Fibroblast of upper back skin (primary cell): ENCODE measurements at places on chromosomes 5 and 9.

DNA sequence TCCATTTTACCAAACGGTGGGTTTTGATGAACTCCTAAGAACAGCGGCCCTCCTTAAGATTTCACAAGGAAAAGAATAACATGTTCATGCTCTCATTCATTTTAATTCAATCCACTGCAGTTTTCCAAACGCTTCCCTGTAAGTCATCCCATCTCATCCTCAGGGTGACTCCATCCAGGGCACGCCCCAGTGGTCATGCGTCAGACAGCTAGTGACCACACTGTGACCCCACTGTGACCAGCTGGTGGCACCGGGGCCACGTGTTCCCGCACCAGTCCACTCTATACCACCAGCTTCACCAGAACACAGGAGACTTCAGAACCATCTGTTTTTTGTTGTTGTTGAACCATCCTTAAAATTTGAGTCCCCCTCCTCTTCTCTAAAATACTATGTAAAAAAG lies 14.3 kb downstream of the ATPSCKMT start:
- DNase-seq: no peak

DNA sequence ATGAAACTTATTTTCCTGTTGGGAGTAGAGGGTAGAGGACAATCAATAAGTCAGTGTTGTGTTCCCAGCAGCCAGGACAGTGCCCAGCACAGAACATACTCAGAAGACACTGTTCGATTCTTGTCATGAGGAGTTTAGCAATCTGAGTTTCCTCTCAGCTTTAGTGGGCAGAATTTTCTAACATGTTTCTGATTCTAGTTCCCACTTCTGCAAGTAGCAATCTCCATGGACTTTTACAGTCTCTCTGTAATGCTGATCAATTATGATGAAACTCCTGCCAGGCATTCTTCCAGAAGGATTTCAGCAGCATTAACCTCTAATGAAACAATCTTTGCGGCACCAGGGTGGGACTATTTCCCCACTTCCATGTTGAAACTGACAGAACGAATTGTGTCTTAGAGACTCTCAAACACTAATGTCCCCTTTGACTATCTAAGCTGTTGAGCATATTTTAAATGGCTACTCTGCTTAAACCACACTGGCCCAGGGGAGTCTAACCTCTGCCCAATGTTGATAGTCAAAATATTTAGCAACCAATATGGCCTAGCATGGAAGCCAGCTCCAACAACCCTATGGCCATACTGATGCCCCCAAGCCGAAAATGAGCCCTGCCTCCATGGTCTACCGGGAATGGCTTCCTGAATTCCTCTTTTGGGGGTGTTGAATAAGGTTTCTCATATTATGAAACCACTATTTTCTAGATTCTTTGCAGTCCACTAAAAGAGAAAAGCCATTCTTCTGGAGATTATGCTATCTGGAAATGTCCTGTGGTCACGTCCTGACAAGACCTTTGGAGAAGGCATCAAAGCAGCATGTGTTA lies 484.3 kb downstream of the BNC2 start:
- peak; percentile 91 for DNase-seq

DNA sequence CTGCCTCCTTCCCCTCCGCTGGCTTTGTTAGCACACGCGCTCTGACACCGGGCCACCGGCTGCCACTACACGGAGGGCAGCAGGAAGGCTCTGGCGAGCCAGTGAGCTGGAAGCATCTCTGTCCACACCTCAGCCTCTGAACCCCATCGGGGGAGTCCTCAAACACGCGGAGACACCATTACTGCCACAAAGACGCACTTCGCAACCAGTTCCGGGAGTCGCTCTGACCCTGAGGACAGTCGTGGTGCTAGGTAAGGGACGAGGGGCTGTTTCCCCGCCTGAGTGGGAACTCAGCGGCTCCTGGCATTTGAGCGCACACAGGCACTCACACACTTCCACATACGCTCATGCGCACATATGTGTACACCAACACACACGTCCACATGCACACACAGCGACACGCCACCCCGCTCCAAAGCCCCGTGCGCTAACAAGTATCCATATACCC lies 160.0 kb downstream of the C9orf152 start:
- DNase-seq: no peak

GRCh38 chr9:136402067-136402466 lies 2.1 kb upstream of the SNAPC4 start:
- no peak for DNase-seq

GRCh38 chr5:146595088-146595487 lies 79.1 kb upstream of the GPR151 start:
- DNase-seq: no peak

DNA sequence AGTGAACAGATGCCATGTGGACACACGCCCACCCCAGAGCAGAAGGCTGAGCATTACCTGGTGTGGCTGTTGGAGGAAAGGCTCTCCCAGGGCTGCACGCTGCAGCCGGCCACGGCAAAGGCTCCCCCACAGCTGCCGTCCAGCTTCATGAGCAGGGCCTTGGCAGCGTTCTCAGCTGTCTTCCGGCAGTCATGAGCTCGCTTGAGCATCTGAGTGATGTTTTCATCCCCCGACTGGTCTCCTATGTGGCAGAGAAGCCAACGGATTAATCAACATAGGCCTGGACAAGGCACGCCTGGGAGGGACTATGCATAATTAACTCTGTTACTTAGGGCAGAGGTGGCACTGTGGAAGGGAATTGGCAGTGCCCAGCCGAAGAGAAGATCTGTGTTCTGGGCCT lies 87.3 kb downstream of the DCP2 start:
- no peak for DNase-seq

DNA sequence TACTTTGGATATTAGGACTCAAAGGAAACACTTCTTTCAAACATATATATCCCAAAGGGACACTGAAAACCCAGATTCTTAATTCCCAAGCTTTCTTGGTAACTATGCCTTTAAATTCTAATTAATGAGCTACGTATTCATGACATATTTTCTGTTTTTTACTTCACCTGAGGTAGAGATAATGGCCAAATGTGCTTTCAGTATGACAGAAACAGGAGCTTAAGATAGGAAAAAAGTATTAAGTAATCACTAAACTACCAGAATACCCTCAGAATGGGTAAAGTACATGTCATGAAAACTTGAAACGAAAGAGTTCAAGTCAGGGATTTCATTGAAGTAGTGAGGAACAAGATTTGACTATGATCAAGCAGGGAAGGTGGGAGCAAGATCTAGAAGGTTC lies 478.5 kb downstream of the AGTPBP1 start:
- DNase-seq: no peak

- no peak for DNase-seq
Observed at GRCh38 chr5:68749077-68749476, 344.7 kb upstream of the SLC30A5 start.

DNA sequence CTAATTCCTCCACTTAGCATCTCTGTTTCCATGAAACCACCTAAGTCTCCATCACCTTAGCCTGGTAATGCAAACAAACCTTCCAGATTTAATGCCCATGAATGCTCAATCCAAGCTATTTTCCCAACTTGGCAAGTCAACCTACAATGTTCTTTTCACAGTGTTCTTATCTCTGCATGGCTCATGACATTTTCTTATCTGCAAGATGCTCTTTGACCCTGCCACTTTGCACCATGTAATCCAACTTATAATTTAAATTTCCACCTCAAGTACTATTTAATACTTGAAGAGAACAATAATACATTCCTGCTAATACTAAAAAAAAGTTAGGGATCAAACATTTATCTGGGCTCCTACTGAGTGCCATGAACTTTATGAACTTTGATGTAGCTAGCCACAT lies 164.3 kb downstream of the TMEM232 start:
- no peak for DNase-seq

DNA sequence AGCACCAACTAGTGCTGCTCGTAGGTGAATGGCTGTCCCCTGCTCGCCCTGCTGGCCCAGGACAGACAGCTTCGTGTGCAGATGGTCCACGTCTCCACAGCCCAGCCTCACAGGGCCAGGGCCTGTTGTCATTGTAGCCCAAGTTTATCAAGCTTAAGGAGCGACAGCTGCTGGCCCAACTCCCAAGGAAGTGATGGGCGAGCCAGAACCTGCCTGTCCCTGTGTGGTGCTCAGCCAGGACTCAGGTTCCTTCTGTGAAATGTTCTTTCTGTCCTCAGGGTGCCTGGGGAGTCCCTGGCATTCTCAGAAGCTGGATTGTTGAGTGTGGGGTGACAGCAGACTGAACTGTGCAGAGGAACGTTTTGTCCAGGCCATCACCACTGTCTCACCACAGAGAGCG lies 16.4 kb downstream of the TRIP13 start:
- no peak for DNase-seq

DNA sequence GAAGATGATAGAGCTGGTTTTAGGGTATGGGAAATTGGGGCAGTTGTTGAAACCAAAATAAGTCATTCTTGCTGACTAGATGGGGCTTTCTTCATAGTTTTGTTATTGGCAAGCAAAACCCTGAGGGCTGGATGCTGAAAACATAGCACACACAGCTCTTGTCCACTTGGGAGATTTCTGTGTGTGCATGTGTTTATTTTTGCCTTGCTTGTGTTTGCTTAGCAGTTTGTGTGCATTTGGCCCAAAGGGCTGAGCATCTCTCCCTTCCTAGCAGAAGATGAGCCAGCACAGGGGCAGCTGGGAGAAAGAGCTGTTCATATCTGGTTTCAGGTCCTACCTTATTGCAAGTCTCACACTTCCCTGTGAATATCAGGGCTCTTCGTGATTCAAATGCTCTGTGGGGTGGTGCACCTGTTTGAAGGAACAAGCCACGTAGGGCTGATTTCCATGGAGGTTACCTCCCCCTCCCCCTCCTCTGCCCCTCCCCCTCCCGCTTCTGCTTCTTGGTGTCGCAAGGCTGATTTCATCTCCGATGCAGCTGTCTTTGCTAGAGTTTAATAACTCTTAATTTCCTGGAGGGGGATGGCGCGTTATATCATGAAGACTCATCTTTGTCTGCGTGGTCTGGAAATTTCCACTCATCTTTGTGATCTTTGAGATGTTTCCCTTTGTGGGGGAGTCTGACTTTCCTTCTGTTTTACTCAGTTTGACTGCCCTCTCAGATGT lies 296.5 kb downstream of the ARHGAP26 start:
- DNase-seq: peak; percentile 47

- DNase-seq: peak; percentile 27
Observed at GRCh38 chr9:72025906-72026305, 34.5 kb downstream of the C9orf57 start.

DNA sequence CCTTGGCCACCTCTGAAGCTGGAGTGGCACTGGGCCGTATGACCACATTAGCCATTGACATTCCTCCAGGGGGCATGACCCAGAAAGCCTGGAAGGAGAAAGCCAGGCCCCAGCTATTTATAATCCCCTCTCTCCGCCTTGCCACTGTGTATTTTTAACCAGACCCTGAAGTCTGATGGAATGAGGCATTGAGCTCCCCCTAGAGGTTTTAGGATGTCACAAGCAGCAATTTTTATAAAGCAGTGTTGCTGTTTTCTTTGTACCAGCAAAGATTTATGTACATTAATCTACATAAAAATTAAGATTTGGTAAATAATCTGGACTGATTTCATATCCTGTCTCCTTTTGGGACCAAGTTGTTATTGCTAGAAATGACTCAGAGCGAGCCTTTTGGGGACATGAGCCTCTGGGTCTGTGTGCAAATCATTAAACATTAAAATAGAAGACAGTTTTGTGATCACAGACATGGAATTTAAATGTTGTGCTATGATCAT lies 127.1 kb downstream of the TRIO start:
- peak; percentile 75 for DNase-seq

- no peak for DNase-seq
Observed at GRCh38 chr5:80269991-80270438, 14.2 kb upstream of the SERINC5 start.

GRCh38 chr5:175378444-175379028 lies 65.4 kb downstream of the DRD1 start:
- peak; percentile 91 for DNase-seq

GRCh38 chr5:126778675-126779403 lies 1.9 kb downstream of the LMNB1 start:
- DNase-seq: no peak

GRCh38 chr5:118548761-118549720 lies 439.3 kb downstream of the DTWD2 start:
- peak; percentile 97 for DNase-seq

DNA sequence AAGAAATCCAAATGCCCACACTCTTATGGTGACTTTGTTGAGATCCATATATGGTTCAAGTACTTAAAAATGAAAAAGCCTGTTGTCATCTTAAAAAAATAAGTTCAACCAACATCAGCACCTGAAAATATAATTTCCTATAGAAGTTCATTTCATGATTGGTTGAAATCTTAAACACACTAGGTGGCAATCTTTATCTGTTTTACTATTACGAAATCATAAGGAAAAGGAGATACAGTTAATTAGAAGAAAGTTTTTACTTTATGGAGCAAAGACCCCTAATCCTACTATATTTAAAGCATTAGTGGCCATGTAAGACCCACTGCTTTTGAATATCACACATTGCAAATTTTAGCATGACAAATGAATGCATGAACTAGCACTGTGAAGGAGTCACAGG lies 616.0 kb downstream of the RAB3C start:
- DNase-seq: no peak

DNA sequence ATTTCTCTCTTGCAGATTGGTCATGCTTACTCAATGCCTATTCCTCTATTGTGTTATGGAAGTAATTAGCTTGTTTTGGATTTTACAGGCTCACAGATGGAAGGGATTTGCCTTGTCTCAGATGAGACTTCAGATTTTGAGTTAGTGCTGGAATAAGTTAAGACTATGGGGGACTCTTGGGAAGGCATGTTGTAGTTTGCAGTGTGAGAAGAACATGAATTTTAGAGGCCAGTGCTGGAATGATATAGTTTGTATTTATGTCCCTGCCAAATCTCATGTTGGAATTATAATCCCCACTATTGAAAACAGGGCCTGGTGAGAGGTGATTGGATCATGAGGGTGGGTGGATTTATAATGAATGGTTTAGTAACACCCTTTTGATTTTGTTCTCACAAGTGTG lies 6.1 kb upstream of the TUSC1 start:
- no peak for DNase-seq

GRCh38 chr5:87243161-87243844 lies 24.4 kb upstream of the RASA1 start:
- DNase-seq: peak; percentile 63

GRCh38 chr9:72041775-72042194 lies 18.6 kb downstream of the C9orf57 start:
- peak; percentile 93 for DNase-seq

DNA sequence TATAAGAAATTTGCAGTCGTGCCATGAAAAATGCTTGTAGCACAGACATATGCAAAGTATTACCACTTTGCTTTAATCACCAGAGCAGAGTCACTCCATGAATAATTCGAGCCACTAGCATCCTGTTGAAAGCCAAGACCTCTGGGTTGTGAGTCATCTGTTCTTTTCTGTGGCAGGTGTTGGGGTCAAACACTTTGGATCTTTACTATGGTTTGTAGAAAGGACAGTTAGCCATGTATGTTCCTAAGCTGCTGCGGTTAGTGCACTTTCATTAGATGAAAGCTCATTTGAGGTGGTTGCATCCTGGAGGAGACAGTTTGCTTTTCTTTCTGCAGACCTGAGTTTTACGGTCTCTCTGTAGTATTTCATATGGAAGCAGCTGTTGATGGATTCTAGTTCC lies 223.7 kb downstream of the DMRT2 start:
- DNase-seq: peak; percentile 35
